NCI-H510A (cell line): ENCODE measurements at places on chromosomes 16 and 17.

DNA sequence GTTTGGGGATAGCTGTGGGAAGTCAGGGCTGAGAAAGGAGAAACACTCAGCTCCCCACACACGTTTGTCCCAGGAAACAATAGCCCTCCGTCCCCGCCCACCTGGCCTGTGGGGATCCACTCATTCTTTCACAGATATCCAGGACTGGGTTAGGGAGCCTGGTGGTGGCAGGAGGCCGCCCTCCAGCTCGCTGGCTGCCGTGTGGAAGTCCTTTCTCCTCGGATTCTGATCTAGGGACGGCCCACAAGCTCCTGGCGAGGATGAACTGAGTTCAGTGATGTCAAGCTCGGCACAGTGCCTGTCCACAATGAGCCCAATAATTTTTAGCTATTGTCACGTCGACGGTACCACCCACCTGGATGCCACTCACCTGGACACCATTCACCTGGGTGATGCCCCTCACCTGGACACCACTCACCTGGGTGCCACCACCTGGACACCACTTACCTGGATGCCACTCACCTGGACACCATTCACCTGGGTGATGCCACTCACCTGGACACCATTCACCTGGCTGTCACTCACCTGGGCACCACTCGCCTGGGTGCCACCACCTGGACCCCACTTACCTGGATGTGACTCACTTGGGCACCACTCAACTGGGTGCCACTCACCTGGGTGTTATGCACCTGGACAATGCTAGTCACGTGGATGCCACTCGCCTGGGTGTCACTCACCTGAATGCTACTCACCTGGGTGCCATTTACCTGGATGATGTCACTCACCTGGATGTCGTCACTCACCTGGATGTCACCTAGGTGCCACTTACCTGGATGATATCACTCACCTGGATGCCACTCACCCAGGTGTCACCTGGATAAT is 172.5 kb upstream of the FOXF1 start:
- DNase-seq = no peak

- DNase-seq = no peak
Observed at GRCh38 chr17:31388770-31389656, 2.5 kb upstream of the RAB11FIP4 start.

DNA sequence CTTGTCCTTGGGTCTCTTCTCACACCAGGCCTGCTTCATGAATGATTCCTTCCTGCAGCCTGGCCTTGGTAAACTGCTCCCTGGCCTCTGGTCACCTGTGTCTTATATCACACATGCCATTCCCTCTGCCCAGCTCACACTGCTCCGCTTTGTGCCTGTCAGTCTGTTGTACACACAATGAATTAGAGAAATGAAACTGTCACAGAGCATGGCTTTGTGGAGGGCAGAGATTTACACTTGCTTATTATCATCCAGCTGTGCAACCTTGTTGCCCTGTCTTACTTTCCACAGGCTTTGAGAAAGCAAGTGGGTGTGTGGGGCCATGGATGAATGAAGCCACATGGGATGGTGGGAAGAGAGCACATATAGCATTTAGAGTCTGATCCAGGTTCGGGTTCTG is 22.4 kb downstream of the ALDH3A2 start:
- no peak for DNase-seq

GRCh38 chr17:48626245-48627117 is at the start of gene HOXB9:
Gene HOXB9, minus strand, starts transcription at chr17:48626358. Its CDS starts 89 bp downstream, at chr17:48626269.
- DNase-seq = peak; percentile 84

DNA sequence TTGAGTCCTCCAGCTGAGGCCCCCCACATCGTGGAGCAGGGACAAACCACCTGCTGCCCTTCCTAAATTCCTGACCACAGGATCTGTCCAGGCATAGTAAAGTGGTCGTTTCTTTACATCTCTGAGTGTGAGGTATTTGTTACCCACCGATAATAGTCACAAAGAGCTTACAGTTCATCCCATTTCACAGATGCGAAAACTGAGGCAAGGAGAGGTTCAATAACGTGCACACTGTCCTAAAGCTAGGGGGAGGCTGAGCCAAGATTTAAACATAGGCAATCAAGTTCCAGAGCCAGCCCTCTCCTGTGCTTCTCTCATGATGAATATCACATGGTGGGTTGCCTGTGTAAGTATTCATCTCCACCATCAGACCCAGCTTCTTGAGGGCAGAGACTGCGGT is 135.4 kb downstream of the CCT6B start:
- no peak for DNase-seq

- no peak for DNase-seq
Observed at GRCh38 chr17:31413874-31414549, 22.5 kb downstream of the RAB11FIP4 start.

- DNase-seq = no peak
Observed at GRCh38 chr16:79639576-79640311, 39.2 kb upstream of the MAF start.

DNA sequence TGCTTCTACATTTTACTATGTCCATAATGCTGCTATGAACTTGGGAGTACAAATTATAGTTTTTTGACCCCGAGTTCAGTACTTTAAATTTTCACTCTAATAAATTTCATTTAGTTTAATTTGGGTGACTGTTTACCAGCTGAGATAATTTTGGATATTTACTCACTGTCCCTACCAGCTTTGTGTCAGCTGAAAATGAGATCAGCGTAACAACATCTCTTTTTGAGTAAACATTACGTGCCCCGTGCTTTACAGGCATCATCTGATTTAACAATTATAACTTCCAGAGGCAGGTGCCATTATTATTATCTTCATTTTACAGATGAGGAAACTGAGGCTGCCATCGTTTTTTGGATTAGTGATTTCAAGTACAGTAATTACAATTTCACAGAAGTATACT is 15.0 kb downstream of the GFOD2 start:
- no peak for DNase-seq

DNA sequence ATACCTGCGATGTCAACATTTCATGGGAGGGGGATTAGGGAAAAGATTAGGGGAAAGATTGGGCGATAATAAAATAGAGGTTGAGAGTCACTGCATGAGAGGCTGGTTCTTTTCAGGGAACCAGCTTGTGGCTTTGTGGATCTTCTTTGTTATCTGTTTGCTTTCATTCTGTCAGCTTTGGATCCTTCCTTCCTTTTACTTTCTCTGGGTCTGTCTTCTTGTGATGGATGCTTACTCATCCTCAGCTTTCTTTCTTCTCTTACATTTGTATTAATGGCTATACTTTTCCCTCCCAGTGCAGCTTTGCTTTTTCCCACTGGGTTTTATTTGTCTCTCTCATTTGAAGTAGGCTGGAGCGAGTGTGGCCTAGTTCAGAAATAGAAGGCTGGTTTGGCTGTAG is 47.1 kb downstream of the RPTOR start:
- no peak for DNase-seq

DNA sequence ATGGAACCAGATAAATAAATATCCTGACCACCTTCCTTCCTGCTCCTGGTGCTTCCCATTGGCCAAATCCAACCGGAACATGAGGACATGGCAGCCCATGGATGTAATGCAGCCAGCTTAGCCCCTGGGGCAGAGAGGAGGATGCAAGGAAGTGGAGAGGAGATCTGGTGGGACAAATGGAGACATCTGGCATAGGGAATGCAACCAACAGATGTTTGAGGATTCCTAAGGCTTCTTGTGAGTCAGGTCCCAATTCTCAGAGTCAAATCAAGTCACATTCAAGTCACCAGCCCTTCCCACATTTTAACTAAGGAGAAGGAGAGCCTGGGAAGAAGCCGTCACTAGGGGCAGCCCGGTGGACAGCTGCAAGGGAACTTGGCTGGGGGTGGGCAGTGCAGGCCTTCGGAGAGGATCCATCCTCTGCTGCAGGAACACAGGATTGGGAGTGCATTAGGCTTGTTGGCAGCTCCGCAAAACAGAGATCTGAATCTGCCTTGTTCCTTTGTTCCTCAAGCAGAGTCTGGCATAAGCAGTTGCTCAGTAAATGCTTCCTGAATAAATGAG is 62.8 kb upstream of the HS3ST2 start:
- no peak for DNase-seq

GRCh38 chr17:27417596-27418365 is 38.5 kb upstream of the KSR1 start:
- no peak for DNase-seq

GRCh38 chr17:48618256-48618896 is 3.3 kb upstream of the HOXB8 start:
- peak; percentile 80 for DNase-seq

GRCh38 chr16:11198828-11199227 is 57.2 kb downstream of the SOCS1 start:
- DNase-seq = no peak

DNA sequence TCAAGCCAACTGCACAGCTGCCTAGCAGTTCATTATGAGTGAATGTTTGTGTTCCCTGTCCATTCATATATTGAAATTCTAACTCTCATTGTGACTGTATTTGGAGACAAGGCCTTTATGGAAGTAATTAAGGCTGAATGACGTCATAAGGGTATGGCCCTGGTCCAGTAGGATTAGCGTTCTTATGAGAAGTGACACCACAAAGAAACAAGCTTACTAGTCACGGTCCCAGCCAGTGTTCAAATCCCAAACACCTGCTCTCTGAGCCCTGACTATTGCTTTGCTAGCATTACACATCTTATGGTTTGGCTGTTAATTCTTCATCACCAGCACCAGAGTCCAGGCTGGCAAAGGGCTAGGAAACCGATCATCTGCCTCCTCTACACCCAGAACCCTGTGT is 2.2 kb downstream of the ZNF668 start:
- no peak for DNase-seq

- DNase-seq = no peak
Observed at GRCh38 chr17:38882870-38883269, 13.0 kb downstream of the LASP1 start.

- DNase-seq = no peak
Observed at GRCh38 chr17:58517378-58517927, 3.0 kb upstream of the MTMR4 start.
